ENCODE measurements at places on chromosomes 1 and 21.

DNA sequence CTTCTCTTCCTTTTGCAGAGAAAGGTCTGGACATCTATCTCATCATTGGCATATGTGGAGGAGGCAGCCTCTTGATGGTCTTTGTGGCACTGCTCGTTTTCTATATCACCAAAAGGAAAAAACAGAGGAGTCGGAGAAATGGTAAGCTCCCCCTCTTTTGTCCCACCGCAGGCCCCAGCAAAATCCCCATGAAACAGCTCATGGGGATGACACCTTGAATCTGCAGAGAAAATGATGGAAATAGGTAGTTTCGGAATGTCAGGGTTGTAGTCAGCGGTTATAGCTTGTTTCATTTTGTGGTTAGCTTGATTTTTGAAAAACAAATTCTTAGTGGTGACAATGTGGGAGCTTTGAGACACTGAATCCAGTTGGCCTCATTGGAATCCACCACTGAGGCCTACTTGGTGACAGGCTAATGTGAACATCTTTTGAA is 10.3 kb downstream of the CD2 start:
- no peak for DNase-seq

DNA sequence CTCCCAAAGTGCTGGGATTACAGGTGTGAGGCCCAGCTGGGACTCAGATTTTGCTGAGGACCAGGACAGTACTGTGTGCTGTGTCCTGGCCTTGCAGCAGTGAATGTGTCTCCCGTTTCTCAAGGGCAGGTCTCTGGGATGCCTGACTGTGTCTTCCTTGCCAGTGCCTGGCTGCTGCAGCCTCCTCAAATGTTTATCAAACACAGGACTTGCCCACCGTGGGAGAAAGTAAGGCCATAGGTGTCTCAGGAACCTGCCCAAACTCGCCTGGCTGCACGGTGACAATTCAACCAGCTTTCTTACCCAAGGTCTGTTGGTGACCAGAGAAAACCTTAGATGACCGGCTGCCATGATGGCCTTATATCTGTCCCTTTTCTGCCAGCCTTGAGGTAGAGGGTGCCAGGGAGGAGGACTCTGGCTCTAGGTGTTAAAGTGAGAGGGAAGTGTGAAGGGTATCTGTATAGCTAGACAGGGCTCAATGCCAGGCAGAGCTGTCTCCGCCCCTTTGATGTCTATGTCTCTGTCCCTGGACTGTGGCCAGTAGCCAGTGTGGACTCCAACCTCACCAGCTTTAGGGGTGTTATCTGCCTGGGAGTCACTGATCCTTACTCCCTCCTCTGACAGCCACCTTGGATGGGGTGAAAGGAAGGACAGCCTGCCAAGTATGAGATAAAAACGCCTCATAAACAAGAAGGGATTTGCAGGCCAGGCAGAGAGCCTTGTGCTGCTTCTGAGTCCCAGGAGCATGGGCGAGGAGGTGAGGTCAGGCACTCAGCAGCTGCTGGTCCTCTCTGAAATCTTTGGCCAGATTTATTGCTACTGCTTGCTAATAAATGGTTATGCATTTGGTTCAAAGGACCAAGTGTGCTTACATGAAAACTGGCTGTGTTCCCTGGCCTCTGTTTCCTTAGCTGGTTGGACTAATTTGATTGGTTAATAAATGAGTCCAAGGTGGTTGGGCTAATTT is 22.3 kb downstream of the IL6R start:
- no peak for DNase-seq

DNA sequence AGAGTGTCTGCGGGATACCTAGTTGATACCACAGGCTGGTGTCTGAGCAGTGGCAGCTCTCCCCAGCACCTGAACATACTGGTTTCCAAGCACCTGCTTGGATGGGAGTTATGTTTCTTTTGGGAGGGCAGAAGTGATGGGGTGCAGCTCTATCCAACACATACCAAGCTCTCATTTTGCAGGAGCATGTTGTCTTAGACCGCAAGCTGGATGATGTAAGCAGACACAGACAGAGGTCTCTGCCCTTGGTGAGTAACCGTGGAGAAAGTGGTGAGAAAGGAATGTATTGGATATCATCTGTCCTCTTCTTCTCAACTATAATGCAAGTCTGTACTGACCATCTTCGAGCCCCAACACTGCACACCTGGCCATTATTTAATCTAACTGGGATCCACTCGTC is 37.4 kb downstream of the ZNF496 start:
- DNase-seq, result no peak

- DNase-seq, result no peak
These were observed 133.2 kb upstream of the KCNJ15 start for GRCh38 chr21:38123626-38124025.

GRCh38 chr1:98210064-98210463 is 289.2 kb upstream of the DPYD start:
- DNase-seq, result no peak

DNA sequence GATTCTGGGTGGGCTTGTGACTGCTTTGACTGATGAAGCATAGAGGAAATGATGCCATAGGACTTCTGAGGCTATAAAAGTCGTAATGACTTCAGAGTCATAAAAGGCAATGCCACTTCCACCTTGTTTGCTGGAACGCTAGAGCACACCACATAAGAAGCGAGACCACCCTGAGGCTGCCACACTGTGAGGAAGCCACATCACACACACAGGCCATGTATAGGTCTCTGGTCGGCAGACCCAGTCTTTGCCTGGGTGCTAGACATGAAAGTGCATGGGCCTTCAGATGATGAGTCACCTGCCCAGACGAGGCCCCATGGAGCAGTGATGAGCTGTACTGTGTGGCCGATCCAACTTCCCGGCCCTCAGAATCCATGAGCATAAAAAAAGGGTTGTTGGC is 14.2 kb upstream of the KANK4 start:
- DNase-seq, result no peak

- no peak for DNase-seq
These were observed 39.5 kb upstream of the CYP4X1 start for GRCh38 chr1:46983830-46984586.

GRCh38 chr21:17391811-17392340 is 121.0 kb upstream of the CXADR start:
- DNase-seq, result no peak

- no peak for DNase-seq
These were observed 7.6 kb upstream of the KRTAP19-8 start for GRCh38 chr21:31045841-31046240.

- no peak for DNase-seq
These were observed 8.5 kb downstream of the HLX start for GRCh38 chr1:220887520-220888416.

GRCh38 chr1:182877842-182878241 is 38.7 kb downstream of the DHX9 start:
- no peak for DNase-seq

DNA sequence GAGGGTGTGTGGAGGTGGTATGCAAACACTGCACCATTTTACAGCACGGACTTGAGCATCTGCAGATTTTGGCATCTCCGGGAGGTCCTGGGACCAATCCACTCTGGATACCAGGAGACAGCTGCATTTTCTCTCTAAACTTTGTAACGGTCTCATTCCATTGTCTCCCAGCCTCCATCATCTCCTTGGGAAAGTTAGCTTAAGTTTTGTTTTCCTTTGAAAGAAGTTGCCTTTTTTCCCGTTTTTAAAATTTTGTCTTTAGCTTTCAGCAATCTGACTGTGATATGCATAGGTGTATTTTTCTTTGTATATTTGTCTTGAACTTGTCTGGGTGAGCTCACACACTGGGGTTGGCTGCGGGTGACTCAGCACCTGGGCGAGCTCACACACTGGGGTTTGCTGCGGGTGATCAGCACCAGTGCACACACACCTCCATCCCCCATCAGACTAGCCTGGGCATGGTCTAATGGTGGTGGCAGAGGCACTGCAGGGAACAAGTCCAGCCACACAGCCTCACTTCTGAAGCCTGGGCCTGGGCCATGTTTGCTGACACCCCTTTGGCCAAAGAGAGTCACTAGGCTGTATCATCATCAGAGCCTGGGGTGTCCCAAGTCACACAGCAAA is 32.1 kb upstream of the COL18A1 start:
- DNase-seq, result no peak

GRCh38 chr1:186617926-186618325 is 62.3 kb downstream of the PTGS2 start:
- no peak for DNase-seq

- DNase-seq, result no peak
These were observed 3.9 kb upstream of the SLC6A9 start for GRCh38 chr1:44034976-44035716.

GRCh38 chr1:43541721-43542401 is 11.2 kb downstream of the PTPRF start:
- no peak for DNase-seq

DNA sequence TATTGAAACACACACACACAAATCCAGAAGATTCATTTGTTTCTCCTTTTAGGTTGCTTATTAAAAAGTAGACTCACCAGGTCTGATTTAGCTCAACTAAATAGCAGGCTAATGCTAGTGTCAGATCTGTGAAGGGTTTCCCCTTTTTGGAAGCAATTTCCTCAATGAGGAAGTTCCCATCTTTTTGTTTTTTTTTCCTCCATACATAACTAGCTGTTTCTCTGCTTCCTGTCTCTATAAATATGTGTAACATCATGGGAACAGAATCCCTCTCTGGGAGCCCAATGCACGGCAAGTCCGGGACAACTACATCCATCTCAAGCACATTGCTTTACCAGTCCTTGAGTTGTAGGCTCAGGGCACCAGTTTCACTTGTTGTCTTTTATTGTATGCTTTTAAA is 1421.1 kb downstream of the PLA2G4A start:
- no peak for DNase-seq

Measured in GM19239 (cell line).